ENCODE measurements at places on chromosomes 6 and 20.

- no peak for DNase-seq
Measured at GRCh38 chr6:116522896-116523295, 11.5 kb downstream of the CALHM5 start.

GRCh38 chr6:52497652-52498408 is 77.7 kb downstream of the EFHC1 start:
- no peak for DNase-seq

DNA sequence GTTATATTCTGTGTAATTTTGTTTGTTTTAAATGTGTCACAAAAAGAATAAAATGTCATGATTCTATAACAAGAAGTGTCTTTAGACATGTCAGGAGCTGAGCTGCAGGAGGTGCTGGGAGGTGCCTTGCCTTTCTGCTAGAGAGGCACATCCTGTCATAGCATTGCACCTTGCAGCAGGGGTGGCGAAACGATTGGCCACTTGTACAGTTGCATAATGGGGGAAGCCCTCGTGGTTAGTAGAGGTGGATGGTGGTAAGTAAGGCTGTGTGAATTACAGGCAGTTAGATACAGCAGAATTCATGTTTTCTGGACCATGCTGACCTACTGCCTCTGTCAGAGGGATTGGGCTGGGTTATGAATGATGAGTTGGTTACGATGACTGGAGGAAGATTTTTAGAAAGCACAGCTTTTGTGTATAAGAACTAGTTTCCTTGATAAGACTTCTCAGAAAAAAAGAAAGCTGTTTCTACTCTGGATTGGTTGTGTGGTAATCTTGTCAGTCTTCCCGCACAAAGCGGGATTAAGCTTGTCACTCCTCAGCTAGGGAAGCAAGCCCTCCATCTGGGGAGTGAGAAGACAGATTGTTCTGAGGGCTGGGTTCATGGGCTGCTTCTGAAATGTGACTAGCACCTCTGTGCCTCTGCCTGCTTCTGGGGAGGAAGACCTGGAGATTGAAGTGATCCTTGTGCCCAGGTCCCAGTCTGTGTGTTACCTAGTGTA is 74.9 kb downstream of the FOXO3 start:
- no peak for DNase-seq

DNA sequence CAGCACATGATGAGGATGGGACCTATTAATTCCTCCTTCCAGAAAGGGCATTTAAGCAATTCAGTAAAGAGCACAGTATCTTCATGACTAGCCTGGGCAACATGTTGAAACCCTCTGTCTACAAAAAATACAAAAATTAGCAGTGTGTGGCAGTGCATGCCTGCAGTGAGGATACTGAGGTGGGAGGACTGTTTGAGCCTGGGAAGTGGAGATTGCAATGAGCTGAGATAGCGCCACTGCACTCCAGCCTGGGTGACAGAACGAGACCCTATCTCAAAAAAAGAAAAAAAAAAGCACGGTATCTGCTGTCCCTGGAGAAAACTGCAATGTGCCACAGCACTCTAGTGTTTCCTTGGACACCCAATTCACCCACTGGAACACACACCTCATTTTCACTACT is 18.4 kb downstream of the SAMD3 start:
- DNase-seq, result no peak

GRCh38 chr6:4809999-4810918 is 34.1 kb downstream of the CDYL start:
- no peak for DNase-seq

DNA sequence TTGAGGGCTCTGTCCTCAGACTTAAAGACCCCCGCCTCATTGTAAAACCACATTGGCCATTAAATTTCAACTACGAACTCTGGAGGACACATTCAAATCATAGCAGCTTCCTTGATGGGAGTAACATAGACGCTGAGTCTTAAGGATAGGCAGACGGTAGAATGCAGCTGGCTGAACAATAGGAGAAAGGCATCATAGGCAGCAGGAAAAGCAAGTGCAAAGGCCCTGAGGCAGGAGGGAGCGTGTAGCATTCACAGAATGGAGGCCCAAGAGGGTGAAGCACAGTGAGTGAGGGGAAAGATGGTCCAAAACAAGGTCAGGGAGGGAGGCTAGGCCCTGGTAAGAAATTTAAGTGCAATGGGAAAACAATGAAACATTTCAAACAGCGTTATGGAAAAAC is 8.6 kb upstream of the PFDN4 start:
- no peak for DNase-seq

DNA sequence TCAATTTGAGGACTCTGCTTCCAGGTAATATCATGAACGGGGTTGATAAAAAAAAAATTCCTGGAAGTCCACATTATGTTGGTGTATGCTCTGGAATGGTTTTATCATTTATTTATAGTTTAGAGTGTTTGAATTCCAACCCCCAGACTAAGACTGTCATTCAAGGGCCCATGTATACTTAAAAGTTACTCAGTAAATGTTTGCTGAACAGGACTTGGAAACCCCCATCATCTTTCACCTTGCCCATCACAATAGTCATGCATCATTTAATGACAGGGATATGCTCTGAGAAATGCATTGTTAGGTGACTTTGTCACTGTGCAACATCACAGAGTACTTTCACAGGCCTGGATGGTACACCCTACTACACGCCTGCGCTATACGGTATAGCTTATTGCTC is 104.8 kb downstream of the ATXN1 start:
- DNase-seq, result no peak

GRCh38 chr20:2217857-2218539 is 77.8 kb upstream of the TGM3 start:
- DNase-seq, result peak; percentile 2
